ENCODE measurements at places on chromosomes 6 and 20. TPM values are rescaled to one million over a fixed set of nuclear protein-coding genes. Genes with fewer than 3 reads are reported as not detected.

Gene GNAS-AS1
- 2.8 TPM for total RNA-seq

Gene CLPSL2
- total RNA-seq: not detected

Gene PXMP4
- total RNA-seq: 1.2 TPM

DNA sequence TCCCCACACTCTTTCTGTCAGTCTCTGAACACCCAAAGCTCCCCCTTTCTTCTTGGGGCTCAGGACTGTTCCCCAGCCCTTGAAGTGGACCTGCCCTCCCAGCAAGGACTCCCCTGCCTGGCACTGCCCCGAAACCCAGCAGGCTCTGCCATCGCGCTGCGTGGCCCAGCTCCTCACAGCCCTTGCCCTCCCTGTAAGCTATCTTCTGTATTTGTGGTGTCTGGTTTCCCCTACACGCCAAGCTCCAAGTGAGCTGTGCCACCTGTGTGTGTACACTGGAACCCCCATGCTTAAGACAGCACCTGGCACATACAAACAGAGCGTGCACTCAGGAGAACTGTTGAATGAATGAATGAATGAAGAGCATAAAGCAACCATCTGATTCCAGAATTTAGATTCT is 57.7 kb downstream of the TMEM242 start:
- H3K4me3 ChIP-seq: no peak overlapping the region
- H3K27ac ChIP-seq: no peak overlapping the region
- H3K27me3 ChIP-seq: no peaks in the 10 kb centered on the region
- H3K36me3 ChIP-seq: no peaks in the 10 kb centered on the region

DNA sequence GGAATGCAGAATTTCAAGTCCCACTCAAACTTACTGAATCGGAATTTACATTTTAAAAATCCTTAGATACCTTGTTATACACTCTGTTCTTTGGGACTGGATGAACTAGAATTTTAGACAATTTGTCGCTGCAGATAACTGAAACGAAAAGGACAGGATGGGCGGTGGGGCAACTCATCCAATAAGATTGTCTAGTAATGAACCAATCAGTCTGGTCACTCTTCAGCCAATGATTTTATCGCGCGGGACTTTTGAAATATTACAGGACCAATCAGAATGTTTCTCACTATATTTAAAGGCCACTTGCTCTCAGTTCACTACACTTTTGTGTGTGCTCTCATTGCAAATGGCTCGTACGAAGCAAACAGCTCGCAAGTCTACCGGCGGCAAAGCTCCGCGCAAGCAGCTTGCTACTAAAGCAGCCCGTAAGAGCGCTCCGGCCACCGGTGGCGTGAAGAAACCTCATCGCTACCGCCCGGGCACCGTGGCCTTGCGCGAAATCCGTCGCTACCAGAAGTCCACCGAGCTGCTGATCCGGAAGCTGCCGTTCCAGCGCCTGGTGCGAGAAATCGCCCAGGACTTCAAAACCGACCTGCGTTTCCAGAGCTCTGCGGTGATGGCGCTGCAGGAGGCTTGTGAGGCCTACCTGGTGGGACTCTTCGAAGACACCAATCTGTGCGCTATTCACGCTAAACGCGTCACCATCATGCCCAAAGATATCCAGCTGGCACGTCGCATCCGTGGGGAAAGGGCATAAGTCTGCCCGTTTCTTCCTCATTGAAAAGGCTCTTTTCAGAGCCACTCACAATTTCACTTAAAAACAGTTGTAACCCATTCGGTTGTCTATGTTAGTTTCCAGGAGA is 41.9 kb upstream of the HFE start:
- DNase-seq: peak; percentile 84
- peak overlapping the region; percentile 67 for H3K4me3 ChIP-seq
- peak overlapping the region; percentile 87 for H3K27ac ChIP-seq
- H3K36me3 ChIP-seq: no peaks in the 10 kb centered on the region
- H3K4me1 ChIP-seq: peaks cover 23% of the 10 kb centered on the region
- H3K27me3 ChIP-seq: no peaks in the 10 kb centered on the region

DNA sequence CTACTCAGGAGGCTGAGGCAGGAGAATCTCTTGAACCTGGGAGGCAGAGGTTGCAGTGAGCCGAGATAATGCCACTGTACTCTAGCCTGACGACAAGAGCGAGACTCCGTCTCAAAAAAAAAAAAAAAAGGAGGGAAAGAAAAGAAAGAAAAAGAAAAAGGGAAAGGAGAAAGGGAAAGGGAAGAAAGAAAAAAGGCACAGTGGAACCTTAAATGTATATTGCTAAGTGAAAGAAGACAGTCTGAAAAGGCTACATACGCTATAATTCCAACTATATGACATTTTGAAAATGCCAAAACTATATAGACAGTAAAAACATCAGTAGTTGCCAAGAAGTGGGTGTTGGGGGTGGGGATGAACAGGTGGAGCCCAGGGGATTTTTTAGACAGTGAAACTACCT is 16.2 kb downstream of the PPIL4 start:
- no peak for DNase-seq
- H3K27me3 ChIP-seq: no peaks in the 10 kb centered on the region
- no peak overlapping the region for H3K27ac ChIP-seq
- no peaks in the 10 kb centered on the region for H3K4me1 ChIP-seq

DNA sequence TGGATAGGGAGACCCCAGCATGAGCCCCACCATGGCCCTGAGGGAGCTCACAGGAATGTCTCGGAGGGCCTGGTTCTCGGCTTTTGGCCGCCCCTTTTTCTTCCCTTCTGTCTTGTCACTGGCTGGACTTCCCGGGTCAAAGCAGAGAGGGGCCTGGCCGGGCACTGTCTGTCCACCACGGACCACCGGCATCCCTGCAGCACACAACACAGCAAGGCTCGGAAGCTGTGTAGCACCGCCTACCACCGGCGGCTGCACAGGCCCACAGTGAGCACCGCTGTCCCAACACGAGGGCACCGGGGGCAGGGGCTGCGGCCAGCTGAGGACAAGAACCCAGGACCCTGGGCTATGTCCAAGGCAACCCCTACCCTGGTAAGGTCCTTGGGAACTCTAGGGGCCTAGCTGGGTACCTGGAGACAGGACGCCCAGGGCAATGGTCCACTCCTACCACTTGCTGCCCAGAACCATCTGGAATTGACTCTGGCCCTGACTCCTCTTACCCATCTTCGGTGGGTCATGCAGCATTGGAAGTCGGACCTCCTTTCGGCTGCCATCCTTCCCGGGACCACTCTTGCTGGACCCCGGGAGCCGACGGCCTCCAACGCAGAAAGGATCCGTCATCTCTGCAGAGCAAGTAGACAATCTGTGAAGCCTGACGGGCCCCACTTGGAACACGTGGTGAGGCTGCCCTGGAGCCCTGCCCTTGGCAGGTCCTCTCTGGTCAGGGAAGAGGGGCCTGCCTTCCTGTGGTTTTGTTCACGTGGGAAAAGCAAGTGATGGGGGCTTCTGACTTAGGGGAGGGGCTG is 2.2 kb downstream of the ZNF512B start:
- no peaks in the 10 kb centered on the region for H3K27me3 ChIP-seq
- DNase-seq: no peak
- peaks cover 7% of the 10 kb centered on the region for H3K36me3 ChIP-seq
- no peak overlapping the region for H3K27ac ChIP-seq
- H3K4me3 ChIP-seq: no peak overlapping the region
- H3K4me1 ChIP-seq: peaks cover 11% of the 10 kb centered on the region

- no peaks in the 10 kb centered on the region for H3K27me3 ChIP-seq
- H3K4me3 ChIP-seq: no peak overlapping the region
- no peaks in the 10 kb centered on the region for H3K4me1 ChIP-seq
- no peak for DNase-seq
- H3K27ac ChIP-seq: no peak overlapping the region
Observed at GRCh38 chr6:169115632-169116031, 138.0 kb downstream of the THBS2 start.

- no peak for DNase-seq
- H3K27me3 ChIP-seq: no peaks in the 10 kb centered on the region
- H3K36me3 ChIP-seq: no peaks in the 10 kb centered on the region
- no peaks in the 10 kb centered on the region for H3K4me1 ChIP-seq
- no peak overlapping the region for H3K27ac ChIP-seq
- H3K4me3 ChIP-seq: no peak overlapping the region
Observed at GRCh38 chr6:102204351-102204750, 810.8 kb downstream of the GRIK2 start.

DNA sequence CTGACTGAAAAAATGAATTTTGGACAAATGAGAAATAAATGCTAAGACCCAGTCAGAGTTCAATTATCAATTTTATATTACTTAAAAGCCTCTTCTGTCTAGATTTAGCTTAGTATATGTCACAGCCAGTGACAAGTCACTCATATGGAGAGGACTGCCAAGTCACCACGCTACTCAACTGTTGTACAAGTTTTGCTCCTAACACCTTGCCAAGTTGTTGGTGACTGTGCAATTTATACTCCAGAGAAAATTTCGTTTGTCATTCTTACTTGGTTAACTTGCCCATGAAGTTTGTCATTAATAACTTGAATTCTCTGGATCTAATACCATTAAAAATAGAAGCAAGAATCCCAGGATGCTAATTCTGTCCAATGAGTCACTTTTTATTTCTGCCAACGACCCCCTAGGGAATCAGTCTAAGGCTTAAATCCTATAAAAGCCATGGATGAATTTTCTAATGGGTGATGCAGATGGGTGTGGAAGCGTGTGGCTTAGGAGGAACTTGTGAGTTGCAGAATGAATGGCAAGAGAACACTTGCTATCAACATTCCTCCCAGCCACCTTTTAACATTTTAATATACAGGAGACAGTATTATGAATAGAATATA is 30.4 kb upstream of the FBXO30 start:
- DNase-seq: no peak
- H3K4me3 ChIP-seq: no peak overlapping the region

DNA sequence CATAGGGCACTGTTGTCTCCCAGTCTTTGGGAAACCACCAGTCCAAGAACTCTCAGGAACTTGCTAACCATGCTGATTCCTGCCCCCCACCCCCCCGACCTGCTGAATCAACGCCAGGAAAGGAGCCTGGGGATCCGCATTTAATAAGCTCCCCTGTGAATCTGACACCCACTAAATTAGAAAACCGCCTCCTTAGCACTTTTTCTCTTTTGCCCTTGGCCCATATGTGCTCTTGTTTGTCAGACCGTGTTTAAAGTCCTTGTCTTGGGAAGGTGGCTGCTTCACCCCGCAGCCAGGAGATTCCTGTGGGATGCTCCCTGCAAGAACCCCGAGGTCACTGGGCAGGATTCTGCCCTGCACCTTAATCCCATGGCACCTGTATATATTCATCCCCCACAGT is 15.7 kb upstream of the FOXP4 start:
- no peak overlapping the region for H3K27ac ChIP-seq
- peaks cover 13% of the 10 kb centered on the region for H3K4me1 ChIP-seq
- no peak for DNase-seq
- no peak overlapping the region for H3K4me3 ChIP-seq
- no peaks in the 10 kb centered on the region for H3K36me3 ChIP-seq
- H3K27me3 ChIP-seq: peaks cover 15% of the 10 kb centered on the region

GRCh38 chr6:34990971-34991560 is 102.0 kb downstream of the ANKS1A start:
- H3K4me1 ChIP-seq: peaks cover 3% of the 10 kb centered on the region
- peak; percentile 85 for DNase-seq
- no peak overlapping the region for H3K27ac ChIP-seq

All from astrocyte (in vitro differentiated cells and primary cell).